ENCODE measurements at places on chromosomes 2 and 18.

DNA sequence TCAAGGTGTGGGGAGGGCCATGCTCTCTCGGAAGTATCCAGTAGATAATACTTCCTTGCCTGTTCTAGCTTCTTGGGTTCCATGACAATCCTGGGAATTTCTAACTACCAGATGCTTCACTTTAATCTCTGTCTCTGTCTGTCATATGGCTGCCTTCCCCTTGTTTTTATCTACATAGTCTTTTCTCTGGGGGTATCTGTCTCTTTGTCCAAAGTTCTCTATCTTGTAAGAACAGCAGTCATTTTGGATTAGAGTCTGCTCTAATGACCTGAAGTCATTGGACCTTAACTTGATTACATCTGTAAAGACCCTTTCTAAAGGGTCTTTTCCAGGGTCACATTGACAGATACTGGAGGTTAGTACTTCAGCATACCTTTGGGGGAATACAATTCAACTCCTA is 11.4 kb upstream of the EPB41L5 start:
- no peak for DNase-seq

DNA sequence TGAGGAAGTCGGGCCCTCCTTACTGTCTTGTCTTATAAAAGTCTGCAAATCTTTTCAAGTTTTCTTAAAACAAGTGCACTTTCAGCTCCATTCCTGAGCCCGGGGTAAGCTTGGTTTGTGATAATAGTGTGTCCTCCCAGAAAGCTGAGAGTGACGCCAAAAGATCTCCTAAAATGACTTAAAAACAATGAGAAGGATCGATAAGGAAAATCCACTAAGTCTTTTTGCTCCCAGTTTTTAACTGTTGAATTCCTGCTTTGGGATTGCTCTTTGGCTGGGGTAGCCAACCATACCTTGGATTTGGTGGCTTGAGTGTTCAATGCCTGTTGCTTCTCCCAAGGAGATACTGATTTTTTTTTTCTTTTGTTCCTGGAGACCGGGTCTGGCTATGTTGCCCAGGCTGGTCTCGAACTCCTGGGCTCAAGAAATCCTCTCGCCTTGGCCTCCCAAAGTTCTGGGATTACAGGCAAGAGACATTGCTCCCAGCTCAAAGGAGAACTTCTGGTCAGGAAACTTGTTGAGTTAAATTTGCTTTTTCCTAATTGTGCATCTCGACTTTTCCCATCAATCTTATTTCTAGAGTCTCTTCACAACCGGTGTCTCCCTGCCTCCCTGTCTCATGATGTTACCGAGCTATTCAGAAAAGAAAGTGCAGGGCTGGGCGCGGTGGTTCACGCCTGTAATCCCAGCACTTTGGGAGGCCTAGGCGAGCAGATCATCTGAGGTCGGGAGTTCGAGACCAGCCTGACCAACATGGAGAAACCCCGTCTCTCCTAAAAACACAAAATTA is 3.0 kb downstream of the TGIF1 start:
- no peak for DNase-seq

DNA sequence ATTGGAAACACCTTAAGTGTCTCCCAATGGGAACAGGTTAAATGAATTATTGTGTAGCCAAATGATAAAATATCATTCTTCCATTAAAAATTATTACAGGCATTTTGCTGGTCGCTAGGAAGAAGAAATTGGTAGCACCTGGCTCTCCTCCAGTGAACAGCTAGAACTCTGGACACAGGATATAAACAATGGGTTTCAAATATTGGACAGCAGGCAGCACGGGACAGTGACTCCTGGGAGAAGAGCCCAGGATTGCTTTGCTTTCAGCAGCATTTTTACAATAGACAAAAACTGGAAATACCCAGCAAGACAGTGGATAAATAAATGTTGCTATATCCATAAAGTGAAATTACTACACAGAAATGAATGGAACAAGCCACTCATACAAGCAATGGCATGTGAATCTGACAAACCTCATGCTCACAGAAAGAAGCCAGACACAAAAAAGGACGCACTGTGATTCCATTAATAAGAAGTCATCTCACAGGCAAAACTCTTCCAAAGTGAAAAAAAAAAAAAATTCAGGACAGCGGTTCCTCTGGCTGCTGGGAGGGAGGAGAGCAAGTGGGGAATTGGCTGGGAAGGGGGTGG is 50.5 kb downstream of the LAMA1 start:
- DNase-seq, result no peak

GRCh38 chr2:37849911-37850310 is 75.2 kb upstream of the RMDN2 start:
- no peak for DNase-seq

DNA sequence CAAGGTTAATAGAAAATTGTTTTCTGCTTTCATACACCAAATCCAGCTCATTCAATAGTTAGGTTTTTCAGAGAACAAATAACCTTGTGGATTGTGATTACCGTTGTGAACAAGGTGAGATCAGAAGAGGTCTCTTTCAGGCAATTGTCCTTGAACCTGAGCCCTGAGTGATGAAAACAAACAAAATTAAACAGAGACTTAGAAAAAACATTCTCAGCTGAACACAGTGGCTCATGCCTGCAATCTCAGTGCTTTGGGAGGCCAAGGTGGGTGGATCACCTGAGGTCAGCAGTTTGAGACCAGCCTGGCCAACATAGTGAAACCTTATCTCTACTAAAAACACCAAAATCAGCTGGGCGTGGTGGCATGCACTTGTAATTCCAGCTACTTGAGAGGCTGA is 68.1 kb downstream of the HNMT start:
- DNase-seq, result no peak

DNA sequence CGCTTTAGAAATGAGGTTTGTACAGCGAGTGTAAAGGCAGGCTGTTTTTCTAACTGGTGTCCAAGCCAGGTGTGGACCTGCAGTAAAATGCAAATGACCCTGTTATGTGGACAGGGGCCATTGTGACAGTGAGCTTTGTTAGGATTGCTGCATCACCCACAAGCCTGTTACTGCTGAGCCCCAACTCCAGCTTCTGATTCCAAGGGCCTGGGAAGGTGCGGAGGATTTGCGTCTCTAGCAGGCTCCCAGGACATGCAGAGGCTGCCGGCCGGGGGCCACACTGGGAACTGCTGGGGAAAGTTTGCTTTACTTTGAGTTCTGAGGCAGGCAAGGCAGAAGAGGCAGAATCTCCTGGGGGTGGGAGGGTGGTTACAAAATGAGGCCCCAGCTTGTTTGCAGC is 164.1 kb downstream of the GLI2 start:
- peak; percentile 44 for DNase-seq

DNA sequence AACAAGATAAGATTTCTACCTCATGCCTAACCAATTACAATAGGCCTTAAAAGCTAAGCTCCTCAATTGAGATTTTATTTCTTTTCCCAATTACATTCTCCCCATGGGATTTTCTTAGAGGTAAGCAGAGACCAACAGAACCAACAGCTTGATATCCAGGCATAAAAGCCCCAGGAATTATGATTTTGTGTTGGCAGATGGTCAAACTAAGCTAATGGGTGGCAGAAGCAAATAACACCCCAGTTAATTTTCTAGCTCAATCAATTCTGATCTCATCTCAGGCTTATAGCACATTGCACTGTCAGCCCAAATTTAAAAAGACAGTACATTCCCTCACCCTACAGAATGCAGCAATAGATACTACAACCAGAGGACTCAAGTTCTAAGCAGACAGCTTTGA is 156.4 kb downstream of the NRXN1 start:
- no peak for DNase-seq

- no peak for DNase-seq
Observed at GRCh38 chr18:42756214-42756613, 359.3 kb downstream of the RIT2 start.

- no peak for DNase-seq
Observed at GRCh38 chr2:206383669-206384068, 59.7 kb upstream of the ADAM23 start.

DNA sequence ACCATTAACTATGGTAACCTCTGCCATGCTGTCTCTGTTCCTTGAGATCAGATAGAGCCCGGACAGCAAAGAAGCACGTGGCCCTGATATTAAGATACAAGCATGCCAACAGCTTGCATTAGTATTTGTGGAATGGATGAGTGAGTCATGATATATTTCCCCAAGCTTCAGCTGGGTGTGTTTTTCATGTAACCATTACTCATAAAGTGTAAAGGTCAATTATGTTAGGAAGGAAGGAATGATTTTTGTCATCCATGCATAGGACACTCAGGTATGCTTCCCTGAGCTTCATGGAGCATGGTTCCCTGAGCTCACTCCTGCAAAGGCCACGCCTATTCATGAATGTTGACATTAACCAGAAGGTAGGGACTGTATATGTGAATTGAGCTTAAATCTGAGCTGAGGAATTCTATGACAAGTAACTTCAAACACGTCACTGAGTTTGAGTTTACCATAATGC is 74.6 kb downstream of the ARL4C start:
- DNase-seq, result no peak

- no peak for DNase-seq
Observed at GRCh38 chr2:86695053-86695691, 24.9 kb upstream of the RMND5A start.

DNA sequence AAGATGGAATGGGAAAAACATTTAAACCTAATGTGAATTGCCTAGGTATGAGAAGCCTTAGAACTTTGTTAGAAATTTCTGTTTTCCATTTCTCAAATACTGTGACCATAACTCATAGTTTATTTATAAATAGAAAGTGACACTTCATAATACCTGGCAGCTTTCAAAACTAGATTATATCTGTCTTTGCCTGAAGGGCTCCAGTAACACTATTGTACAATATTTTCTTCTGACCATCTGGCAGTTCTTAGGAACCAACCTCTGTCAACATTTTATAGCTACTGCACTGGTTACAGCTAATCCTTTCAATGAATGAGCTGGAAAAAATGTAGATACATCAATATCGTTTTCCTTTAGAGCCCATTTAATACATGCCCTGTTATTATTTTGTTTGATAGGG is 237.4 kb downstream of the CAMKMT start:
- DNase-seq, result no peak

- no peak for DNase-seq
Observed at GRCh38 chr2:224669449-224669848, 46.7 kb downstream of the CCDC195 start.

DNA sequence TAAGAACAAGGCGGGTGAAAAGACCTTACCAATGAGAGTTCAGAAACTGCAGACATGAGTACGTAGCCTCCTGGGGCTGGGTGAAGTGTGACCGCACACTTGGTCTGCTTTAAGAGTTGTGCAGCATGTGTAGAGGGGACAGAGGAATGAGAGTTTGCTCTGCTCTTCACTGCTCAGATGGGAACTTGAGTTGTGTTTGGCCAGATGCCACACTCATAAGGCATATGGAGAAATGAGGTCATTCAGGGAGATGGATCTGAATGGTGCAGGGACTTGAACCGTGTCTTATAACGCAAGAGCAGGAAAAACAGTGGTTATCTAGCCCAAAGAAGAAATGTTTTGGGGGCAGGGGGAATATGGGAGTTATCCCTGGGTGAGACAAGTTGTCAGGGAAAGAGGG is 273.8 kb upstream of the LYPD1 start:
- no peak for DNase-seq

DNA sequence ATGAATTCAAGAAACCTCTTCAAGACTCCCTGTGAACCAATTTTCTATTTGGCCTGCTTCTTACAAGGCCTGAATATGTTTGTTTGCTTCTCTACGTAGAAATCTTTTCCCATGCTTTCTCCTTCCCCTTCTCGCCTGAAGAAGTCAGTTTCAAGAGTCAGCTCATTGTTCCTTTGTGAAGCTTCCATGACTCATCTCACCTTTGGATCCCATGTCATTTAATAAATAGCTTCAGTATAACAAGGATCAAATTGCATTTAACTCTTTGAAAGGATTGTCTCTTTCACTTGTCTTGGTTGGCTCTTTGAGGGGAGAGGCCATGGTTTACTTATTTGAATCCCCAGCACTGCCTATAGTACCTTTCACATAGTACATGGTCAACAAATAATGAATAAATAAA is 28.4 kb downstream of the CPS1 start:
- no peak for DNase-seq

GRCh38 chr18:30094556-30094955 is 948.0 kb downstream of the DSC3 start:
- no peak for DNase-seq

GRCh38 chr2:189661957-189662321 is 680 bp downstream of the ASNSD1 start:
- no peak for DNase-seq

DNA sequence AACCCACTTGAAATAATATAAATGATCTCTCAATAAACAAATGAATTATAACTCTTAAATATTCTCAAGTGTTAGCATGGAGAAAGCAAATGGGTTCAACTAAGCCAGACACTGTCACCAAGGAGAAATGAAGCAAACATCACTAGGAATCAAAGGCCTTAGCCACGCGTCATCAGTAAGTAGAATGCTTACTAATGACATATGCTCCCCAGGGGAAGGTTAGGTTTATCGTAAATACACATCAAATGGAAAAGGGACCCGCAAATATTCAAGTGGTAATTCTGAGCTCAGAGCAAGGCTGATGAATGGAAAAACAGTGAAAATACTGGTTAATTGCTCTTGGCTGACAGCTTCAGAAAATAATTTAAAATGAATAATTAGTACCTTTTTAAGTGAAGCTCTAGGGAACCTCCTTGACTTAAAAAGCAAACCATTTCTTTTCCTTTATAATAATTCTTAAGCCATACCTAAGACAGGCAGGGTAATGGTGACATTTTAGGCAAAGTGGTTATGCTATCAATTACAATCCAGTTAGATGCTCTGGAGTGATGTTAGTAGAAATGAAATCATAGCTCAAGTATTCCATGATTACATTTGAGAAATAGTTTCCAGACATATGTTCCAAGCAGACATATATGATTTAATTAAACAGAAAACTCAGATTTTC is 101.5 kb downstream of the ALPK2 start:
- DNase-seq, result no peak

- DNase-seq, result no peak
Observed at GRCh38 chr18:62634458-62634857, 80.9 kb upstream of the PHLPP1 start.

- peak; percentile 36 for DNase-seq
Observed at GRCh38 chr2:202831242-202832220, 40.0 kb downstream of the ICA1L start.

DNA sequence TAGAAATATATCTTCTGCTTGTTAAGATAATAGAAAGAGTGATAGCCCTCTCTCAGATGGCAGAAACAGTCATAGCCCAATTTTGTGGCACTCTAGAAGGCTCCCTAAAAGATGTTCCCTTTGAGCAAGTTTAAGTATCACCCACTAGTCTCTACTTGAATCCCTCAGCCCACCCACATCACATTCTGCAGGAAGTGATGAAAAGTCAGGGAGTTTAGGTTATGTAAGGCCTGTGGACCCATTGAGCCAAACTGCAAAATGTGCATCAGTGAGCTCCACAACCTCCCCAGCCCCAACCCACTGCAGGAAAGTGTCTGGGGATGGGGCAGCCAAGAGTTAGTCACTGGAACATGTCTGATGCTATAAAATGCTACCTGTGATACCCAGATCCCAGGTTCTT is 25.6 kb downstream of the ANKRD44 start:
- no peak for DNase-seq

DNA sequence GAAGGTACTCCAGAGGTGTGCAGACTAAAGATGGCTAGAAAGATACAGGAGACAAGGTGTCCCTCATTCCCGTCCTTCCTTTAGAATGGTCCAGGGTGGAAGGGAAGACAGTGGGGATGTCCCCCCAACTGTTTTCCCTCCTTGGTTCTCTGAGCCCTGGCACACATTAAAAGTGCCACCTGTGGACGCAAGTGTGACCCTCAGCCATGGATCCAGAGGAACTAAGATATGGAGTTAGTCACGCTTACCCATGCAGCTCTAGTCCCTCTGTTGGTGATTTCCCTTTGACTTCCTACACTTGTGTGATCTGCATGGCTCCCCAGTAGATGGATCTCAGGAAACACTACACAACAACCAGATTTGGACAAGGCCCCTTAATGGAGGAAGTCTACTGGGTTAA is 113.1 kb upstream of the SRD5A2 start:
- DNase-seq, result no peak

GRCh38 chr2:68235090-68235489 is 17.2 kb downstream of the PPP3R1 start:
- no peak for DNase-seq

All from WTC11 (cell line).